Fibroblast of upper back skin (primary cell): ENCODE measurements at places on chromosomes 7 and 10.

- DNase-seq: no peak
These were observed 36.2 kb upstream of the CFAP46 start for GRCh38 chr10:132978542-132978941.

DNA sequence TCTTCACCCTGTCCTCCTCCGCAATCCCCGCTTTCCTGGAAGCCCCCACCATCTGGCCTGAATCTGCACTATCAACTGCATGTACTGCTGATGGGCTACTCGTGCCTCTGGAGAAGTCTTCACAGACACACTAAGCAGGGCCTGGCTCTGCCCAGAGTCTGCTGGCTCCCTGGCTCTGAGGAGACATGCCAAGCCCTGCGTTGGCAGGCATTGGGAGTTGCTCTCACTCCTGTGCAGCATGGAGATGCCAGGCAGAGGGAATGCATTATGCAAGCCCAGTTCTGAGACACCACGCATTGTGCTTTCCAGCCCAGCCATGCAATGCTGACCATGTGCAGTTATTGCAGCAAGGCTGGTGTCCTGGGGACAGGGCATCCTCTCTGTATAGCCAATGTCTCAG is 314.6 kb downstream of the CXCL12 start:
- DNase-seq: no peak

GRCh38 chr10:11610166-11610825 is 1.2 kb downstream of the USP6NL start:
- DNase-seq: no peak

DNA sequence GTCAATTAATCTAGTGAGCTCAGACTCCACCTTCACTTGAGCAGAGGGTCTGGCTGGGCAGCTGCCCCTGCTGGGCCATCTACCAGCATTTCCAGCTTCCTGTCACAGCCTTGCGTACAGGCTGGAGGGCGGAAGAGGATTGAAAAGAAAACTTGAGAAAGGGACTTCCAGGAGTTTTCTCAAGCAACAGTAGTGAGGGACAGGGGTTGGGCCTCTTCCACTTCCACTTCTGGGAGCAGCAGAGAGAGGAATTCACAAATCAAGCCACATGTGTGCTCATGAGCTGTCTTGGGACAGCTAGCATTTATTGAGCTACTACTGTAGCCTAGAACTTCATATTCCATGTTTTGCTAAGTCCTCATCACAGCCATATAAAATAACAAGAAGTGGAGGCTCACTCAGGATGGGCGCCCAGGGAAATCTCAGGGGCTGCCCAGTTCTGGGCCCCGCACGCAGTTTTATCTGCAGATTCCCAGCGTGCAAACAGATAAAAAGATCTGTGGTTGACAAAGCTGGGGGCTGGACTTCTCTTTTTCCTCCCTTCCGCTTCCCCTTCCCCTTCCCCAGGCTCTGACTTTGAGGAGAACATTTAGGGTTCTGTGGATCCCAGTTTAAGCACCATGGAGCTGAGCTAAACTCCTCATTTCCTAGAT is 135.8 kb downstream of the RGS10 start:
- DNase-seq: no peak

DNA sequence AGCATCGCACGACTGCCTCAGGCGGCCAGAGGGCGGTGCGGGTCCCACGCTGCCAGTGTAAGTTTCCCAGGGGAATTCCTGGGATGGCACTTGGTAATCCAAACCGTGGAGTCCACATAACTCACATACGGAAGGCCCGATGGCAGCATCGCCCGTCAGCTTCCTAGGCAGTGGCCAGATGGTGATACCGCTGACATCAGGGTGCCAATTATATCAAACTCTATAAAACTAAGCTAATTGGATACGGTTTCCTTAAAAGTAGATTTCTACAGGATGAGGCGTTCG is 189.8 kb downstream of the CELF2 start:
- no peak for DNase-seq

DNA sequence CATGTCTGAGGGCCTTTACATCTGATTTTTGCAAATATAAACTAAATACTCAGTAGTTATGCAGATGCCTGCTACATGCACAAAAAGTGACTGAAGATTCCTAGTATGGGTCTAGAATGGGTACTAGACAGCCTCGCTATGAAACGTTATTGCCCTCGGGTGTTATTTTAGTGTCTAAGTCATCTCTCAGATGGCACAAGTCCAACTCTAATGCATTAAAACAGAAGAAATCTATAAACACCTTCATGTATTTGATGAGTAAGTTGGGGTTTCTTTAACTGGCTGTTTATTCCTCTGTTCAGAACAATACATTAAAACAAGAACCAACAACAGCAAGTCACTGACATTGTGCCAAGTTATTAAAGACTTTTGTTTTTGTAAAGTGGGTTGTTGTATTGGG is 41.6 kb downstream of the TEX36 start:
- DNase-seq: no peak

- DNase-seq: no peak
These were observed 148.4 kb upstream of the KAT6B start for GRCh38 chr10:74677951-74678350.

- no peak for DNase-seq
These were observed 12.5 kb downstream of the LIPA start for GRCh38 chr10:89238956-89239644.

DNA sequence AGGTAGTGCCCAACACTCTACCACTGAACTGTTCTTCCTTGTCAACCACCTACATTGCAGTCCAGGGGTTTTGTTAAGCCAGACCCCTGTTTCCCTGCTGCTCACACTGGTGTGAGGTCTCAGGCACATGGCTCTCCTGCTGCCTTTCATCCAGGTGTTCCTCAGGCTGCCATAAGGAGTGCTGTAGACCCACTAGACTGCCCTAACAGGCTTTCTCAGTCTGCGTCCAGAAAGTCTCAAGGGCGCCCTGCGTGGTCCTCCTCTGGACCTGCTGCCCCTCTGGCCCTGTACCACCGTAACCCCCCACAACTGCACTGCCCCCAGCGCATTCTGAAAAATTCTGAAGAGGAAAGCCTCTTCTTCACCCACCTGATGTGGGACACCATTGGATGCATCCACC is 225.7 kb upstream of the ANKRD30A start:
- DNase-seq: no peak

- DNase-seq: no peak
These were observed 7.4 kb downstream of the HNRNPF start for GRCh38 chr10:43401627-43402026.

- DNase-seq: no peak
These were observed 25.4 kb upstream of the ZNF735 start for GRCh38 chr7:64181586-64181985.

- DNase-seq: peak; percentile 96
These were observed 30.1 kb upstream of the CDHR3 start for GRCh38 chr7:105932835-105933477.

DNA sequence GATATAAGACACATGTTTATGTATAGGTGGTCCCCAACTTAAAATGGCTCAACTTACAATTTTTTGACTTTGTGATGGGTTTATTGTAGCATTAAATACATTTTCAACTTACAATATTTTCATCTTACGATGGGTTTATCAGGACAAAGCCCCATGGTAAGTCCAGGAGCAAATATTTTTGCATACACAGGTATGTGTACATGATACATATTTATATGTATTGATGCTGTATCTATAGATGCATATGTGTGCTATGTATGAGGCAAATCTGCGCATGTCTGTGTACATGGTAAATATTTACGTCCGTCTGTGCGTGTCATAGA is 664 bp upstream of the UBE3C start:
- DNase-seq: no peak

DNA sequence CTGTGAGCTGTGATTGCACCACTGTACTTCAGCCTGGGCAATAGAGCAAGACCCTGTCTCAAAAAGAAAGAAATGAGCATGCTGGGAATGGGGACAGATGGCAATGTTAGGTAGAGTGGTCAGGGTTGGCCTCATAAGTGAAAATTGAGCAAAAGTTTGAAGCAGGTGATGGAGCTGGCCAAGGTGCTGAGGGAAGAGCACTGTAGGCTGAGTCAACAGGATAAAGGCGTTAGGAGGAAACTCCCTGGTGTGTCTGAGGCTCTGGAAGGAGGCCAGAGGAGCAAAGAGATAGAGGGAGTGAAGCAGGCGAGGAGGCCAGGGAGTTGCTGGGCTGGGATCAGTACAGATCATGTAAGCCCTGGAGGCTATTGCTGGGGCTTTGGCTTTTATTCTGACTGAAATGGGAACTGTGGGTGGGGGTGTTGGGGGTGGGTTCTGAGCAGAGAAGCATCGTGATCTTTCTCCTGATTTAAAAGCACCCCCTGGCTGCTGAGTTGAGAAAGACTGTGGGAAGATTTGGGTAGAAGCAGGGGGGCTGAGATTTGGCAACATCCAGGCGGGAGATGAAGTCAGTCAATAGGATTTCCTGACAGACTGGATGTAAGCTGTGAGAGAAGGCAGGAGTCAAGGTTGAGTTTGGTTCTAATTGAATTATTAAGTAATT is 52.5 kb upstream of the VKORC1L1 start:
- DNase-seq: no peak

GRCh38 chr10:122590153-122590552 is 29.6 kb downstream of the DMBT1 start:
- DNase-seq: no peak

- DNase-seq: no peak
These were observed 49.0 kb downstream of the PSMC2 start for GRCh38 chr7:103396471-103396870.

DNA sequence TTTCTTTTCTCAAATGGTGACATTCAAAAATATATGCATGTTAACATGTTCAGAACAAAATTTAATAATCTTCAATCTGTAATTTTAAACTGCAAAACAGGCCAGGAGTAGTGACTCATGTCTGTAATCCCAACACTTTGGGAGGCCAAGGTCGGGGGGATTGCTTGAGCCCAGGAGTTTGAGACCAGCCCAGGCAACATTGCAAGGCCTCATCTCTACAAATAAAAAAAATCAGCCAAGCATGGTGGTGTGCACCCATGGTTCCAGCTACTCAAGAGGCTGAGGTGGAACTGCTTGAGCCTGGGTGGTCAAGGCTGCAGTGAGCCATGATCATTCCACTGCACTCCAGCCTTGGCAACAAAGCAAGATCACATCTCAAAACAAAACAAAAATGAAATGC is 394.3 kb downstream of the PARD3 start:
- DNase-seq: no peak

GRCh38 chr7:41002741-41003610 is 699.9 kb downstream of the INHBA start:
- DNase-seq: peak; percentile 32

DNA sequence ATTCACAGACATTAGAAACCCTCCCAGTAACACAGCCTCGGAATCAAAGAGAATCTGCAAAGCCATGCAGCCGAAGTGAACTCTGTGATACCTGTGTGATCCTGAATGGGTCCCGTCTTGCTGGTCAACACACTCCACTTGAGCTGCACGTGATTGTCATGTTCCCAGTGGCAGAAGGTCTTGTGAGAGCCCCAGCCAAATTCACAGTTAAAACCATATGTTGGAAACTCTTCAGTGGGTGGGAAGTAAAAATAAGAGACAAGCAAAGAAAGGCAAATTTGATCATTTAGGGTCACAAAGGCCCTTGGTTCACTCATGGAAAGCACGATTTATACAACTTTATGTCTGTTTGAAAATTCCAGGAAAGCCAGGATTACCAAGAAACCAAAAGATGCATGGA is 142.3 kb downstream of the NRP1 start:
- peak; percentile 34 for DNase-seq

DNA sequence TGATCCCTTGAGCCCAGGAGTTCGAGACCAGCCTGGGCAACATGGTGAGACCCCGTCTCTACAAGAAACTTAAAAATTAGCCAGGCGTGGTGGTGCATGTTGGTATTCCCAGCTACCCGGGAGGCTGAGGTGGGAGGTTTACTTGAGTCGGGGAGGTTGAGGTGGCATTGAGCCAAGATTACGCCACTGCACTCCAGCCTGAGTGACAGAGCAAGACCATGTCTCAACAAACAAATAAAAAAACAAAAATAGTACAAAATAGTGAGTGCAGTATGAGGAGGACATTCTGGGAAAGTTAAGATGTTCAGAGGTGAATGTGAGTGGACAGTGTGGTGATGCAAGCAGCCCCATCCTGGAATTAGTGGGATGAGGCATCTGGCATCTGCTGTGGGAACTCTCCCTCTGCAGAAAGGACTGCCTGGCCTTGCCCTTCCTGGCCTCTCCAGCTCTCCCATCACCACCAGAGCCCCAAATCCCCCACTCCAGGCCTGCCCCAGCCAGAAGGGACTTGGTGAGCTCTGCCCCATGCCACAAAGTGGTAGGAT is 96.6 kb upstream of the PARD3 start:
- DNase-seq: no peak

GRCh38 chr10:14645239-14645960 is 129.3 kb downstream of the FAM107B start:
- DNase-seq: no peak

- peak; percentile 97 for DNase-seq
These were observed 80.6 kb upstream of the OIT3 start for GRCh38 chr10:72812753-72813430.

DNA sequence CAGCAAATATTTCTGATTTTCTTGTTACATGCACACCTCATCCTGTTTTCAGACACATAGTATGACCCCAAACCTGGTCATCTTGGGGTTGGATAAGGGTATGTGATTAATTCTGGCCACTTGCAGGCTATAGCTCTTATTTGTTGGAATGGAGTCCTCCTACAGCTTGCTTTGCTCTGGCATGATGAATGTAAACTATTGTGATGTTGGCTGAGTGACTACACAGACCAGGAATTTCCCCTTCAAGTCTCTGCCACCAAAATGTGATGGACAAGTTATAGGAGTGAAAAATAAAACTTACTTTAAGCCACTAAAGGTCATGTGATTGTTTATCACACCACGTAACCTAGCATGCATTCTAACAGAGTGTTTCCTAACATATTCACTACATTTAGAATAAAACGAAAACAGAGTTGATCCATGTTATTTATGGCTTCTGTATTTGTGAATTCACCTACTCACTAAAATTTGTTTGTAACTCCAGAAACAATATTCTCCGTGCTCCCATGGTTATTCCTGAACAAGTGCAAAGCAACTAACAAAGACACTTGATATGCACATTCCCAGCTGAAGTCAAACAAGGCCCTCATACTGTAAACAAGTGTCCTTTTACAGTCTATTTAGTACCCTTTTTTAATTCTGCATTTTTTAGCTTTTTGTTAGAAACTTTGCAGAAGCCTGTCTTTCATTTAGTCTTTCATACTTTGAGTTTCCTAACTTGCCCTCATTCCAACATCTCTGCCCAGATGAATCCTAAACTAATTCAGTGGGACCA is 599.2 kb upstream of the PCDH15 start:
- DNase-seq: peak; percentile 49

DNA sequence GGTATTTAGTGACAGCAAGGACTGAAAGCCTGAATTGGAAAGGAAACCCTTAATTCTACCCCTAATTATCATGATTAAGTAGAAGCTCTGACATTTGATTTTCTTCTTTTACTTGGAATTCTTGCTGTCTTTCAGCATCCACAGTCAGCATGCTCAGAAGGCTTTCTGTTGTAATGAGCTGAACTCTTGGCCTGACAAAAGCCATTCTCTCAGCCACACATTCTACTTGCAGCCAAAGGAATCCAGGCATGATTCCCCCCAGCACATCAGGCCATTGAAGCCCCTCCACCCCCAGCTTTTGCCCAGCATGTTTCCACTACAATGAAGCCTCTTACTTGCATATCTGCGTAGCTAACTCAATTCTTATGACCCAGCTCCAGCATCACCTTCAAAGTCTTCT is 94.3 kb upstream of the FRMD4A start:
- no peak for DNase-seq
